ENCODE measurements at places on chromosomes 12 and 14. TPM values are rescaled to one million over a fixed set of nuclear protein-coding genes. Genes with fewer than 3 reads are reported as not detected.

CHGA gene
- not detected for total RNA-seq

CLEC4D gene
- total RNA-seq = 0.51 TPM

EIF2B1 gene
- 34.5 TPM for total RNA-seq

LRRIQ1 gene
- total RNA-seq = 0.08 TPM

PKP2 gene
- 8.6 TPM for total RNA-seq

FLRT2 gene
- 8.2 TPM for total RNA-seq

CDH24 gene
- total RNA-seq = 0.50 TPM

ART4 gene
- 40.7 TPM for total RNA-seq

COCH gene
- 0.33 TPM for total RNA-seq

MANSC4 gene
- not detected for total RNA-seq

KRT85 gene
- not detected for total RNA-seq

EFS gene
- total RNA-seq = 0.42 TPM

TAS2R8 gene
- total RNA-seq = not detected

GPRC5D gene
- not detected for total RNA-seq

POTEG gene
- not detected for total RNA-seq

KRR1 gene
- total RNA-seq = 9.9 TPM

TMEM119 gene
- total RNA-seq = 0.25 TPM

ENDOU gene
- total RNA-seq = not detected

RNASE3 gene
- total RNA-seq = 12.2 TPM

TGFB3 gene
- 2.1 TPM for total RNA-seq

CCDC196 gene
- total RNA-seq = 5.4 TPM

PTGER2 gene
- 1.9 TPM for total RNA-seq
